H9 (cell line): ENCODE measurements at places on chromosomes 7 and 10. TPM values are rescaled to one million over a fixed set of nuclear protein-coding genes. Genes with fewer than 3 reads are reported as not detected.

DNA sequence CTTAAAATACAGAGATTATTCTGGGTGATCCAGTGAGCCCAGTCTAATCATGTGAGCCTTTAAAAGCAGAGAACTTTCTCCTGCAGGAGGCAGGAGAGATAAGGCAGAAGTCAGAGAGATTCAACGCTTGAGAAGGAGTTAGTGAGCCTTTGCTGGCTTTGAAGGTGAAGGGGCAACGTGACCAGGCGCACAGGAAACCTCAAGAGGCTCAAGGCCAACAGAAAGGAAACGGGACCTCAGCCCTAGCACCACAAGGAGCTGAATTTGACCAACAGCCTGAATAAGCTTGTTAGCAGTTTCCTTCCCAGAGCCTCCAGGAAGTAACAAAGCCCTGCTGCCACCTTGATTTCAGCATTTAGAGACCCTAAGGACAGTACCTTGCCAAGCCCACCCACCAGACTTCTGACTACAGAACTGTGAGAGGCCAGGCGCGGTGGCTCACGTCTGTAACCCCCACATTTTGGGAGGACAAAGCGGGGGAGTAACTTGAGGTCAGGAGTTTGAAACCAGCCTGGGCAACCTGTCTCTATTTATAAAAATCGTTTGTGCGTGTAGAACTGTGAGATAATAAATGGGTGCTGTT is 87.3 kb upstream of the KAT6B start:
- H3K27me3 ChIP-seq = no peaks in the 10 kb centered on the region
- H3K36me3 ChIP-seq = no peaks in the 10 kb centered on the region; the same call in 2 of the 3 replicates
- no peak overlapping the region for H3K4me3 ChIP-seq
- peak; percentile 44 for DNase-seq

The RPEL1 gene
- 0.13 TPM in 1 of 2 replicates, not detected in the other for total RNA-seq

- H3K36me3 ChIP-seq = no peaks in the 10 kb centered on the region; the same call in 1 of the 3 replicates
- no peak for DNase-seq
- no peak overlapping the region for H3K4me3 ChIP-seq
- H3K27ac ChIP-seq = no peak overlapping the region
- H3K27me3 ChIP-seq = no peaks in the 10 kb centered on the region
Observed at GRCh38 chr7:67602246-67602887, 605.7 kb downstream of the TYW1 start.

DNA sequence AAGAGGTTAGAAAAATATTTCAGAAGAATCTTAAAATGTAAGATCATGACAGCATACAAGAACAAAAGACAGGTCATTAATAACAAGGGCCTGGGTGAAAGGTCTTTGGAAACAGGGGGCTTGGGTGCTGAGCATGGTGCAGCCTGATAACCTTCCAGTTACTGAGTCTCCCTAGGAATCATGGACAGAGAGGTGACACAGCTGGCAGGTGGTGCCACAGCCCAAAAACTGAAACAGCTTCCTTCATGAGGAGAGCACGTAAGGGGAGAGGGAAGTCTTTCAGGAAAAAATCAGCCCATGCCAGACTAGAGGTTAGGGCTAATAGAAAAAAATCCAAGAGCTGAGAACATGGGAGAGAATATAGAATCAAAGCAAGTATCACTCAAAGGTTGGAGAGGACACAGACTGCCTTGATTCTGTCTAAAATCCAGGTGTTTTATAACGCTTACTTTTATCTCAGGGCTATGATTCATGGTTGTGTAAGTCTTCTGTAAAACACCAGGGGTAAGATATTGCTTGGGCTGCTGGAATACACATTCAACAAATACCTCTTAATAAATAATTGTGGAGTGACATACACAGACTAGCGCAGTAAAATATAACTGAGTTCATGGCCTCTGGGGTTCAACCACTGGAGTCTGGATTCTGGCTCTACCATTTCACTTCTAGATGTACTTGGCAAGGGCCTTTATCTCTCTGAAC is 88.1 kb downstream of the SEMA3C start:
- H3K27ac ChIP-seq = no peak overlapping the region
- H3K4me1 ChIP-seq = no peaks in the 10 kb centered on the region
- no peak overlapping the region for H3K4me3 ChIP-seq
- no peaks in the 10 kb centered on the region for H3K27me3 ChIP-seq
- DNase-seq = no peak

GRCh38 chr7:151371266-151371665 is 29.7 kb downstream of the NUB1 start:
- no peaks in the 10 kb centered on the region for H3K27me3 ChIP-seq
- no peak overlapping the region for H3K27ac ChIP-seq
- H3K36me3 ChIP-seq = peaks cover 2% of the 10 kb centered on the region; the same call in 2 of the 3 replicates
- H3K4me3 ChIP-seq = no peak overlapping the region
